ENCODE measurements at places on chromosomes 7 and 10.

DNA sequence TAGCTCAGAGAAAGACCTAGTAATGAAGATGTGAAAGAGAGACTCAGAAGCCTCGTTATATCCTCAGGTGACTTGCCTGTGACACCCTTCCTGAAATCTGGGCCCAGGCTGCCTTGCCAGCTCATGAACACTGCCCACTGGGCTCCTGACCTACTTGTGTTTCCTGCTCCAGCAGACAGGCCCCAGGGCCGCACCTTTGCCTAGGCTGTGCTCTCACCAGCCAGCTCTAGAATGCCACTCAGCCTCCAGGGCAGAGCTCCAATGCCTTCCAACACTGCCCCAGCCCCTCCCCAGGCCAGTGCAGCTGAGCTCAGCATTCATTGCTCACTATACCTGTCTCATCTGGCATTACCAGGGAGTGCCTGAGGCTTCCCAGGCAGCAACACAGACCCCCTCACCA is 94.3 kb downstream of the DLG5 start:
- no peak for DNase-seq

GRCh38 chr10:72255977-72256729 is 17.6 kb upstream of the DDIT4 start:
- DNase-seq: no peak

- peak; percentile 43 for DNase-seq
Observed at GRCh38 chr7:84509522-84509921, 314.9 kb upstream of the SEMA3A start.

GRCh38 chr7:20440472-20441105 is 109.9 kb downstream of the ITGB8 start:
- no peak for DNase-seq

- DNase-seq: no peak
Observed at GRCh38 chr7:78179211-78179610, 380.6 kb downstream of the PHTF2 start.

DNA sequence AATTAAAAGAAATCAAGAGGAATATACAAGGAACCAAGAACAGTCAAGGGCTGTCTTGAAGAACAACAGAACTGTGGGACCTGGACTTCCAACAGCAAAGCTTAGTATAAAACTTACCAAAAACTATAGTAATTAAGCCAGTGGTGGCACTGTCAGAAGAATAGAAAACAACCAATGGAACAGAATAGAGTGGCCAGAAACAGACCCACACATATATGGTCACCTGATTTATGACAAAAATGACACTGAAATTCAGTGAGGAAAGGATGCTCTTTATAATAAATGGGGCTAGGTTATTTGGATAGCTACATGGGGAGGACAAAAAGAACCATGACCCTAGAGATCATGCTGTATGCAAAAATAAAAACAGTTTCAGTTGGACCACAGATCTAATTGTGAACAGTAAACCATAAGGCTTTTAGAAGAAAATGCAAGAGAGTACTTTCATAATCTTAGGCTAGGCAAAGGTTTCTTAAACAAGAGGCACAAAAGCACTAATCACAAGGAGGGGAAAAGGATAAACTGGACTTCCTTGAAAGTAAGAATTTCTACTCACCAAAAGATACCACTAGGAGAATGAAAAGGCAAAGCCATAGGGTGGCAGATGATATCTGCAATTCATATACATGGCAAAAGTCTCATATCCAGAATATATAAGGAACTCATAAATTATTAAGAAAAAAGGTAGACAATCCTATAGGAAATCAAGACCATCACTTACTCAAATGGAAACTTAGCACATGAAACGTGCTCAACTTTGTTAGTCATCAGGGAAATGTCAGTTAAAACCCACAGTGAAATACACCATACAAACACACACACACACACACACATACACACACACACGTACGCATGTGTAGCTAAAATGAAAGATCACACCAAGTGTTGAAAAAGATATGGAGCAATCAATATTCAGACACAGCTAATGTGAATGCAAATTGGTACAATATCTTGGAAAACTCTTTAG is 20.8 kb downstream of the HYCC1 start:
- DNase-seq: no peak

- DNase-seq: no peak
Observed at GRCh38 chr10:33335551-33335800, 1.0 kb upstream of the NRP1 start.

DNA sequence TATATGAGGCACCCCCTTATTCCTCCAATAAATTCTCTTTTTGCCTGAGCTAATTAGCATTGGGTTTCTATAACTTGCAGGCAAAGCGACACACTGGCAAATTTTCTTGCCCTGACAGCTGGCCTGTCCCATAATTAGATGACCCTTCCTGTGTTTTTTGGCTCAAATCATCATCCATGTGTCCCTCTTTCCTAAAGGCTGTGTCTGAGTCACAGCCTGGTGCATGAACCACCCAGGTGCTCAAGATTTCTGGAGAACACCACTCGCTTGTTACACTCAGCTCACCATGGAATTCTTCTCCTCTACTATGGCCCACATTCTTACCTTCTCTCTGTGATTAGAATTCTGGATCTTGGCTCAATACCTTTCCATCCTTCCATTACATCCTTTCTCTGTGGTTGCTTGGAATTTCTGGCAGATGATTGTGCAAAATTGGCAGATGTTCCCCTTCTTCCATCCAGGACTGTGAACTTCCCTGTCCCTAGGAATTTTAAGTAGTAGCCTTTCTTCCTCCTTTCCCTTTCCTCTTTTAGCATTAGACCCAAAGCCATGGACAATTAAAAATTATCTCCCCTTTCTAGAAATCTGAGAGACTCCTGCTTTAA is 116.0 kb upstream of the ANKRD1 start:
- DNase-seq: no peak

DNA sequence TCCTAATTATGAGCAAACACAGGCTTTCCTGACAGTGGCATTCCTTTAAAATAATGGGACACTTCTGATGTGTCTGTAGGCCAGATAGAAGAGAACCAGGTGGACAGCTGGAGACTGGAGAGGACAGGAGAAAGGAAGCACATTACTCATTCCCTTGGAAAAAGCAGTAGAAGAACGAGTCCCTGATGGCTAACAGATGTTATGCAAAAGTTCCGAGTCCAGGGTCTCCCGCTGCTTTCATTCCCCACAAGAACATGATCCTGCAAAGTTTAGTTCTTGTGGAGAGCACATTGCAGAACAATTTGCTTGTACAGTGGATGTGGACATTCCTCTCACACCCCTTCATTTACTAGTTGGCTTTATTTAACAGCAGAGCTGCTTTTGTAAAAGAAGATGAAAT is 137.6 kb downstream of the GPAM start:
- no peak for DNase-seq

GRCh38 chr10:75407224-75407712 is 5.7 kb upstream of the ZNF503 start:
- no peak for DNase-seq

DNA sequence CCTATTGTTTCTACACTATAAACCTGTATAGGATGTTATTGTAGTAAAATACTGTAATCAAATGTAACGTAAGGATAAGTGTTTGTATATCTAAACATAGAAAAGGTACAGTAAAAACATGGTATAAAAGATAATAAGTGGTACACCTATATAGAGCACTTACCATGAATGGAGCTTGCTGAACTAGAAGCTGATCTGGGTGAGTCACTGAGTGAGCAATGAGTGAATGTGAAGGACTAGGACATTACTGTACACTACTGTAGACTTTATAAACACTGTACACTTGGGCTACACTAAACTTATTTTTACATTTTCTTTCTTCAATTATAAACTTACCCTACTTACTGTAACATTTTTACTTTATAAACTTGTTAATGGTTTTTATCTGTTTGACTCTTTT is 732.9 kb upstream of the LRRN3 start:
- no peak for DNase-seq

DNA sequence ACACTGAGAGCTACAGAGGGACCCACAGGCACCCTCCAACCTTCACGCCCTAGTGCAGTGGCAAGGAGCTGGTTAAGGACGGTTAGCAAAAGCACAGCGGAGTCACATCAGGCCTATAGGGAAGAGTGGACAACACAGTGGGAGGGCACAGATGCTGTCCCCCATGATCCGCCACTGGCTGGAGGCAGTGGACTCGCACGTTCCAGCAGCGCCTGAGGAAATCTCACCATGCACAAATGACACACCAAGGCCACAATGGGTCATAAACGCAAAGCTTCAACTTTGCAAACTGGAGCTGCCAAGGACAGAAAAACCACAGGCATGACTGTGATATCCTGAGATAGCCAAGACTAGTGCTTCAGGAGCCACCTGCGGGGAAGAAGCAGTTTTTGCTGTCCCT is 58.8 kb downstream of the GRB10 start:
- DNase-seq: no peak

GRCh38 chr7:115533785-115534184 is 496.8 kb downstream of the TFEC start:
- no peak for DNase-seq

GRCh38 chr7:8141070-8141469 is 120.9 kb downstream of the ICA1 start:
- DNase-seq: no peak

GRCh38 chr7:20288036-20288435 is 42.7 kb upstream of the ITGB8 start:
- DNase-seq: no peak

GRCh38 chr7:66211429-66211828 is 6.3 kb downstream of the TPST1 start:
- no peak for DNase-seq

DNA sequence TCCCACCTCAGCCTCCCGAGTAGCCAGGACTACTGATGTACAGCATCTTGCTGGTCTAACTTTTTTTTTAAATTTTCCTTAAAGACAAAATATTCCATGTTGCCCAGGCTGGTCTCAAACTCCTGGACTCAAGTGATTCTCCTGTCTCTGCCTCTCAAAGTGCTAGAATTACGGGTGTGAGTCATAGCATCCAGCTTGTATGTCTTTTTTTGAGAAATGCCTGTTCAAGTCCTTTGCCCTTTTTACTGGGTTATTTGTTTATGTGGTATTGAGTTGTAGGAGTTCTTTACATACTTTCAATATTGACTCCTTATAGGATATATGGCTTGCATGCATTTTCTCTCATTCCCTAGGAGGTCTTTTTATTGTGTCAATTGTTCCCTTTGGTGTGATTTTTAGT is 486.4 kb downstream of the MAGI2 start:
- DNase-seq: no peak

DNA sequence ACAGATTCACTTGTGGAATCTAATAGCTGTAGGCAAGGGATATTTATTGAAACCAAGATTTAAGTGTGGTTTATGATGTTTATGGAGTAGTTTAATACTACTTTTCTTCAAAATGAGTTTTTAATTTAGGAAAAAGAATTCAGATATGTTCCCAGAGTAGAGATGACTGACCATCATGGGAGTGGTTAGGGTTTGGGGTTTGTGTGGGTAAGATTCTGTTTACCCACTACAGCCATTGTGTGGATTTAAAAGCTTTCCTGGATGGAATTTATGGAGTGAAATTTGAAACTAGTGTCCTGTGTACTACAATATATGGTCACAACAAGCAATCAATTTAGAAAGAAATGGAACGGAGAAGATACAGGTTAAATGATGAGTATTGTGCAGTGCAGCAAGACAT is 453.5 kb downstream of the AUTS2 start:
- no peak for DNase-seq

- no peak for DNase-seq
Observed at GRCh38 chr7:8937204-8937603, 503.8 kb downstream of the NXPH1 start.

GRCh38 chr7:140206616-140207389 is 30.0 kb upstream of the KDM7A start:
- no peak for DNase-seq
